Activated T-helper 2 cell treated with anti-CD3 and anti-CD28 coated beads, Interferon-gamma antibody, Interleukin-2, Interleukin-4, amounts not matched to agents 10 μg/mL and 5 μg/mL and 100 μg/mL, durations not matched to agents 14 hours and 24 hours and 36 hours (primary cell): ENCODE measurements at places on chromosomes 12 and 14.

DNA sequence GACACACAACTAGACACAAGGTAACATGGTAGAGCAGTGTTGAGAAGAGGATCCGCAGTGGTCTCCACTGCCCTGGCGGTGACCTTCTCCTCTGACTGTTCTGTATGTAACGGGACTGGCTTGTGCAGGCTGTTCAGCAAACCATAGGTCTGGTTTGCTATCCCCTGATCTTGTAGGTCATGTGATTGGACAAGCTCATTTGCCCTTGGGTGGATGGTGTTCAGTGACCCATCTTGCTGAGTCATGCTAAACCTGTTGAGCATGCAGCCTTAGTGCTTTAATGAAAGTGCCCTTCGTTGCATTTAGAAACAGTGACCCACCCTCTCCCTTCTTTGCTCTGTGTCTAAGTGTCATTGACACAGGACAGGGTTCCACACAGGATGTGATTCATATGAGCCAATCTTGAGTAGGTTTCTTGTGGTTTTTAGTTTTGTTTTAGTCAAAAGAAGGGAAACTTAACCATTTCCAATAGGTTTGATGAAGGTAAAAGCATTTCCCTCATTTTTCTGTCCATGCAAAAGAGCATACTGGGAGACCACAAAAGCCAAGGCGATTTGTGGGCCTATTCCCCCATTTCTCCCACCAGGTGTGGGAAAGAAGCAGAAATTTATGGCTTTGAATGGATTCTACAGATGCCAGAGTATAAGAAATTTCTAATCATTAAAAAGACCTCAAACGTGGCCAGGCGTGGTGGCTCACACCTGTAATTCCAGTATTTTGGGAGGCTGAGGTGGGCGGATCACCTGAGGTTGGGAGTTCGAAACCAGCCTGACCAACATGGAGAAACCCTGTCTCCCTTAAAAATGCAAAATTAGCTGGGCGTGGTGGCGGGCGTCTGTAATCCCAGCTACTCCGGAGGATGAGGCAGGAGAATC lies 32.6 kb upstream of the HIF1A start:
- H3K27me3 ChIP-seq, result no peaks in the 10 kb centered on the region
- H3K4me1 ChIP-seq, result peaks cover 63% of the 10 kb centered on the region
- peak; percentile 70 for DNase-seq
- H3K36me3 ChIP-seq, result peaks cover 13% of the 10 kb centered on the region
- peak overlapping the region; percentile 73 for H3K4me3 ChIP-seq

DNA sequence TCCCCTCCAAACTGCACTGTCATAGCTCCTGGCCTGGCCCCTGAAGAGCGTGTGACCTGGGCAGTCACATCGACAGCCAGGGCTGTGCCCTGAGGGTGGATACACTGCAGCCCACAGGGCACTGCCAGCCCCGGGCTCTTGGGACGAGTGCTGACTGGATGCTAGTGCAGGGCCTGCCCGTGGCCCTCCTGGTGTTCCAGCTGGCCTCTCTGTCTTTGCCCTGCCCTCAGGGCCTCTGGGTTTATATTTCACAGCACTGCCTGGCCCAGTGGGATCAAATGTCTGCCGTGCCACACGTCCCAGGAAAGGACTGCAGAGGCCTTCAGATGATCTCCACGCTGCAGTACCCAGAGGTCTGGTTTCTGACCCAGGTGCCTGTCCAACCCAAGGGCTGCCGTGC lies 10.1 kb upstream of the CCDC197 start:
- no peaks in the 10 kb centered on the region for H3K36me3 ChIP-seq
- no peak overlapping the region for H3K27ac ChIP-seq
- no peaks in the 10 kb centered on the region for H3K27me3 ChIP-seq

DNA sequence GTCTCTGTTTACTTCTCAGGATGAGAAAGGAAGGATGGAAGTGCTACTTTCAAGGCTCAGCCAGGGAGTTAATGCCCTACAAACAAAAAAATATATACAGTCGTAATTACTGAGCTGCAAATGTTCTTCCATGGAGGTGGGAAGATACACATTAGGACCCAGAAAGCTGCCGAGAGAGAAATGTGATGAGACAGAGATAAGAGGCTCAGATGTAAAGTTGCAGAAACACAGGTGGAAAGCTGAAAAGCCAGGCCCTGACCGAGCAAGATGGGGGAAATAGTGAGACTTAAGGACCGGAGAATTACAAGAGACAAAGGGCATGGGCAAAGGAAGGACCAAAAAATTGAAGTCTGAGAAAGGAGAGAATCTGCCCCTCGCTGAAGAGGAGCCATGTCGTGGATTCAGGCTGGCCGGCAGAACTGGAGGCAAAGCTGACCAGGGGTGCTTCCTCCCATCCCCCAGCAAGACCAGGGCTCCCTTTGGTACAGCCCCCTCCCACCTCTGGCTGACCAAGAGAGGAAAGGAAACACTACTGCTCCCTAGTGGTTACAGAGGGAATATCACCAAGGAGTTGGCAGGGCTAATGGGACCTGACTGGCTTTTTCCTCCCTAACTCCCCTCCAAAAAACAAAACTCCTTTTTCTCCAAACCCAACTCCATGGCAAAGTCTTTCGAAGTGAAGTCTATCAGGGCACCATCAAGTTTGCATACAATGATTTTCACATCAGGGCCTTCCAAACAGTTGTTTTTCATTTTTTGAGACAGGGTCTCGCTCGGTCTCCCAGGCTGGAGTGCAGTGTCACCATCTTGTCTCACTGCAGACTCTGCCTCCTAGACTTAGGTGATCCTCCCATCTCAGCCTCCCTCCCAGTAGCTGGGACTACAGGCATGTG lies 12.1 kb downstream of the ZFHX2 start:
- no peaks in the 10 kb centered on the region for H3K27me3 ChIP-seq
- H3K4me1 ChIP-seq, result no peaks in the 10 kb centered on the region
- no peak for DNase-seq
- H3K36me3 ChIP-seq, result no peaks in the 10 kb centered on the region

DNA sequence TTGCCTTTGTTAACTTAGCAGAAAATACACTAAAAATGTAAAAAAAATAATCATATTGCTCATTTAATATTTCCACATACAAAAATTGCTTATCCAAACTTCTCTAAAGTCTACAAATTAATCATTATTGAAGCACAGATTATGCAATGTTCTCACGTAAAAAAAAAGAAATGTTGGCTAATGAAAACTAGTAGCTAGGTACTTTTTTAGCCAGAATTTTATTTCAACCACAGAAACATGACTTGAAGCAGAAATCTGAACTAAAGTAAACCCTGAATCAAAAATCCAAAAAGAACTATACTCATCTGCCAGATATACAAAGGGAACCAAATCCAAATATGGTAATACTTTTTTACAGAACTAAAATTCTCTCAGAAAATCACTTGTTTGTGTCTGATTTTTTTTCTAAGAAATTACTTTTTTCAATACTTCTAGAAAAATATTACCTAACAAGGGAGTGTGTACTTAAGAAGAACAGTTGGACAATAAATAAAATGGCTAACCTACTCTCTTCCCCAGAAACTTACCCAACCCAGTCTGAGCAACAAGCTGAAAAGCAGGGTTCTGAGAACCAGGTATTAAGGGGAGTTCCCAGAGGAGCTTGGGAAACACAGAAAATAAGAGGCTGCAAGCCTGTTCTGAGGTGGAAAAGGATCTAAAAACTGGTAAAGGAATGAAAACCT lies 78.4 kb upstream of the RAP1B start:
- no peak overlapping the region for H3K4me3 ChIP-seq
- H3K4me1 ChIP-seq, result peaks cover 9% of the 10 kb centered on the region
- H3K36me3 ChIP-seq, result no peaks in the 10 kb centered on the region
- H3K27me3 ChIP-seq, result peaks cover 4% of the 10 kb centered on the region
- DNase-seq, result no peak

DNA sequence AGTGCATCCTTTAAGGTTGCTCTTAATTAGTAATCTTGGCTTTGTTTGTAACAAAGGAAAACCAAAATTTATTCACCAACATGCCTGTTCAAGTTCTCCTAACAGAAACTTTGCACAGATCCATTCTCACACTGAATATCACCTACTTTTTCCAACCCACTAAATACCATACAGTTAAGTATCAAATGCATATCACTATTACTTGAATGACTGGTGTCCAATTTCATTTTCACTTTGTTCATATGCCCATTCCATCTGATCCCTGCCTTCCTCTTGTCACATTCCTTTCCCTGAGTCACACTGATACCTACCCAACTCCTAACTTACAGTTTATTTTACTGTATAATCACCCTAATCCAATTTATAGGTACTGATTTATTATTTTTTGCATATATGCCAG lies 286.4 kb downstream of the NELL2 start:
- H3K4me1 ChIP-seq, result peaks cover 3% of the 10 kb centered on the region
- DNase-seq, result no peak
- H3K27me3 ChIP-seq, result no peaks in the 10 kb centered on the region
- no peak overlapping the region for H3K27ac ChIP-seq
- H3K4me3 ChIP-seq, result no peak overlapping the region

GRCh38 chr12:1691123-1692007 lies 495 bp downstream of the ADIPOR2 start:
- DNase-seq, result peak; percentile 27
- H3K4me3 ChIP-seq, result peak overlapping the region; percentile 100
- peaks cover 42% of the 10 kb centered on the region for H3K4me1 ChIP-seq
- peak overlapping the region; percentile 96 for H3K27ac ChIP-seq
- H3K36me3 ChIP-seq, result peaks cover 31% of the 10 kb centered on the region

DNA sequence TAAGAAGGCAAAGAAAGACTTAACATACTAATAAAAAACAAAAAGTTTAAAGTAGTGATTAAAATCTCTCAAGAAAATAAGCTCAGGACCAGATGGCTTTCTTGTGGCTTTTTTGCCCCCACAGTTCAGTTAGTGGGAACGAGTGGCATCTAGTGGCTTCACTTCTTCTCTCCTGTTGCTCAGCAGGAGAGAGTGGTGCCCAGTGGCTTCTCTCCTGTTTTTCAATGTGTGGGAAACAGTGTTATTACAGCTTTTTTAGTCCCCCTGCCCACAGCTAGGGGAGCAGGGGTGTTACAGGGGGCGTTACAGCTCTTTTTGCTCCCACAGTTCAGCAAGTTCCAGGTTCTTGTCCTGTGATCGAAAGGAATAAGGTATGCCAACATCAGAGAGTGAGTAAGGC lies 135.2 kb downstream of the RERGL start:
- H3K4me1 ChIP-seq, result no peaks in the 10 kb centered on the region
- no peak overlapping the region for H3K27ac ChIP-seq
- H3K36me3 ChIP-seq, result no peaks in the 10 kb centered on the region
- H3K4me3 ChIP-seq, result no peak overlapping the region
- no peaks in the 10 kb centered on the region for H3K27me3 ChIP-seq
- no peak for DNase-seq

- H3K27me3 ChIP-seq, result no peaks in the 10 kb centered on the region
- H3K36me3 ChIP-seq, result no peaks in the 10 kb centered on the region
- H3K4me3 ChIP-seq, result no peak overlapping the region
These were observed 164.4 kb upstream of the LRIG3 start for GRCh38 chr12:59084511-59085375.

GRCh38 chr14:74955229-74956026 lies at the start of gene PGF:
TSS of gene PGF (minus strand) at chr14:74955597. CDS start at chr14:74955242, 355 bp downstream.
- H3K27me3 ChIP-seq, result peaks cover 12% of the 10 kb centered on the region
- DNase-seq, result peak; percentile 15
- H3K4me1 ChIP-seq, result no peaks in the 10 kb centered on the region
- no peak within 1 kb of the TSS for H3K27ac ChIP-seq

- H3K36me3 ChIP-seq, result no peaks in the 10 kb centered on the region
- H3K27me3 ChIP-seq, result no peaks in the 10 kb centered on the region
- no peak for DNase-seq
- no peak overlapping the region for H3K4me3 ChIP-seq
- H3K27ac ChIP-seq, result no peak overlapping the region
These were observed 72.9 kb downstream of the PRIMA1 start for GRCh38 chr14:93715279-93715927.

GRCh38 chr14:24366721-24367513 lies 1.1 kb upstream of the NFATC4 start:
- no peak for DNase-seq
- no peak overlapping the region for H3K27ac ChIP-seq
- H3K4me3 ChIP-seq, result no peak overlapping the region
- peaks cover 11% of the 10 kb centered on the region for H3K4me1 ChIP-seq
- H3K36me3 ChIP-seq, result no peaks in the 10 kb centered on the region
- peaks cover 54% of the 10 kb centered on the region for H3K27me3 ChIP-seq

DNA sequence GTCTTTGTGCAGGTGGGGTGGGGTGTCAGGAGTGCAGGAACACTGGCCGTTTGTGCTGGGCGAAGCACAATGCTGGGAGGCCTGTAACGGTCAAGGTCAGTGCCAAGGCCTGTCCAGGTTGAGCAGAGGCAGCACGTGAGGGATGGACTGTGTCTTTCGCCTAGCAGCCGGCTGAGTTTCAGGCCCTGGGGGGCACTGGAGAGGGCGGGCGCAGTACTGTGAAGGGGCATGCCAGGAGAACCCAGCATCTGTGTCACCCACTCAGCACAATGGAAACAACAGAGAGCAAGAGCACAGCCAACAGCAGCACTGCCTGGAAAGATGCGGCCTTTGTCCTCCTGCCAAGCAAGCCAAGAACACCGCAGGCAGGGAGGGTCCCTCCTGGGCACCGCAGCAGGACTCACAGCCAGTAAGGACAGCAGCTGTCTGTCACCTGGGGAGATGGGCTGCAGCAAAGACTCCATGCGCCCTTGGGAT lies 25.2 kb downstream of the SLC25A47 start:
- no peaks in the 10 kb centered on the region for H3K4me1 ChIP-seq
- no peak overlapping the region for H3K27ac ChIP-seq
- H3K36me3 ChIP-seq, result peaks cover 67% of the 10 kb centered on the region

DNA sequence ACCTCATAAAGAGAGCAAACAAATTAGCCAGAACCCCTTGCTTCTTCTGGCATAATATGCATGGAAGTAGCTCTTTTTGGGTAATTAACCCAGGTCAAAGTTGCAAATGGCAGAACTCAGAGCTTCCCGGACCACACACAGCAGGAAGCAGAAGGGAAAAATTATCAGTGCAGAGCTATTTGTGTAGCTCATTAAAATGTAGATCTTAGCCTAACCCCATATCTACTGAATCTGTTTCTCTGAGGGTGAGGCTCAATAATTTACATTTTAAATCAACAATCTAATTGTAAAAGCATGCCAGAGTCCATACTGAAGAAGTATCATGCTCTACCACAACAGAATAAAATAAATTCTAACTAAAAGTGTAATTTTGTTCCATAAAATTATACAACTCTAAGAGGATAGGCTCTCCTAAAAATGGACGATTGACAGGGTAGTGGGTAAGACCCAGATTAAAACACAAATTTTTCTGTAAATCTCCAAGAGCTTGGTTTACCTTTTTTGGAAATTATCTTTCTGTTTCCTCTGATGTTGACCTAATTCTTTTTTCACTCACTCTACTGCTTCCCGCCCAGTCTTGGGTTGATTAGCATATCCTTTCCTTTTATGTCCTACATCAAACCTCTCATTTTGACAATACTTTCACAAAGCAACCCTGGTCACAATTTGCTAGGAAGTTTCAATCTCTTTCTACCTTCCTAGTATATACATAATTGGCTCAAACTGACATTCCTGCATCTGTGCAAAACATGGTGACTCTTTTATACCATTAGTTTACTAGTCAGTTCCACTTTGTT lies 213.3 kb upstream of the SLC16A7 start:
- DNase-seq, result no peak
- H3K36me3 ChIP-seq, result no peaks in the 10 kb centered on the region
- H3K27ac ChIP-seq, result no peak overlapping the region
- peaks cover 4% of the 10 kb centered on the region for H3K27me3 ChIP-seq
